ENCODE measurements at places on chromosomes 2 and 18.

DNA sequence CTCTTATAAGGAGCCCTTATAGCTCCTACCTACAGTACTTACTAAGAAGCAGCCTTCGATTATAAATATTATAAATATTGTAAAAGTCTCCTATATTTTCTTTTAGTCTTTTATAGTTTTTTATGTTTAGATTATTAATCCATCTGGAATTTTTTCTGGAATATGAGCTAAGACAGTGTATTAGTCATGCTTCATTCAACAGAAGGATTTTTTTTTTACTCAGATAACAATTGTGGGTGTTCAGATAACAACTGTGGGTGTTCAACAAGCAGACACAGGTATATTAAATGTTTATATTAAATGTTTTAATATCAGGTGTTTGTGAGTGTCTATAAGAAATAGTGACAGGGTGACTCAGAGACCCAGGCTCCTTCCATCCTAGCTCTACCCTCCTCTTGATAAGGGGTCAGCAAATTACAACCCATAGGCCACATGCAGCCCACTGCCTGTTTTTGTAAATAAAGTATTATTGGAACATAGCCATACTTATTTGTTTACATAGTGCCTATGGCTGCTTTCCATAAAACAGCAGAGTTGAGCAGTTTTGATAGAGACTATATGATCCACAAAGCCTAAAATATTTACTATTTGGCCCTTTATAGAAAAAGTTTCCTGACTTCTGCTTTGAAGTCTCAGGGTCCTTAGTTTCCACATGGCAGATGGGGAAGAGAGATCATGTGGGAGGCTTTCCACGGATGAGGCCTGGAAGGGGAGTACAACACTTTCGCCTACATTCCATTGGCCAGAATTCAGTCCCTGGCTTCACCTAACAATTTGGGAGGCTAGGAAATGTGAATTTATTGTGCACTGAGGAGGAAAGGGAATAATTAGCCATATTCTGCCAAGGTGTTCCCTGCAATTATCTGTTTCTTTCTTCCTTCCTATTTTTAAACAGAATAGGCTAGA lies 4.3 kb upstream of the SPATS2L start:
- no peak for DNase-seq

- no peak for DNase-seq
Observed at GRCh38 chr18:27724362-27724761, 452.6 kb downstream of the CDH2 start.

DNA sequence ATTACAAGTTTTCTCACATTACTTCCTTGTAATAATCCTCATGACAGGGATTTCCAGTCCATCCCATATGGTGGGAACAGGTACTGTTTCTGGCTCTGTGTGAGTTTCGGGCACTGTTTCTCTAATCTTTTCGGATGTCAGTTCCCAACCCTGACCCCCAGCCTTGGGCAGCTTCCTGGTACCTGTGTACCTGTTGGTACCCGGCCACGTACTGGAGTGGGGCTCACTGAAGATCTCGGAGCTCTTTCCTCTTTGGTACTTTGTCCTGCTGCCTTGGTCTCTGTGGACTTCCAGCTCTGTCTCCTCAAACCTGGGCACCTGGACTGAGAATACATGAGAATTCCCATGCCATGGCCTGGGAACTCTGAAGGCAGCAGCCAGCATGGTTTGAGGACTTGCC lies 36.8 kb downstream of the GRHL1 start:
- DNase-seq = no peak

DNA sequence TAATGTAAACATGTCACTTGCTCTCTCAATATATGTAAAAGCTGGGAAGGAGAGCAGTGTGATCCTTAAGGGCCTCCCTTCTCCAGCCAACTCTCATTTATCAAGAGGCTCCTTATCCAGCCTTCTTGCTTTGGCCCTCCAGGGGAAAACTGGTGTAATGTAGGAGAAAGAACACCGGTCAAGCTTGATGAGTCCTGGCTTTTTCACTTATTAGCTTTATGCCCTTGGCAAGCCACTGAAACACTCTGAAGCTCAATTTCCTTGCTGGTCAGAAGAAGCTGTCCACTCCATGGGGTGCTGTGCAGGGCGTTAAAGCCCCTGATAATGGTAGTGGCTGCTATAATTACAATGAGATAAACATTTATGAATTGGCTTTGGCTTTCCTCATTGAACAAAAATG lies 251.2 kb upstream of the RBBP8 start:
- DNase-seq = no peak

DNA sequence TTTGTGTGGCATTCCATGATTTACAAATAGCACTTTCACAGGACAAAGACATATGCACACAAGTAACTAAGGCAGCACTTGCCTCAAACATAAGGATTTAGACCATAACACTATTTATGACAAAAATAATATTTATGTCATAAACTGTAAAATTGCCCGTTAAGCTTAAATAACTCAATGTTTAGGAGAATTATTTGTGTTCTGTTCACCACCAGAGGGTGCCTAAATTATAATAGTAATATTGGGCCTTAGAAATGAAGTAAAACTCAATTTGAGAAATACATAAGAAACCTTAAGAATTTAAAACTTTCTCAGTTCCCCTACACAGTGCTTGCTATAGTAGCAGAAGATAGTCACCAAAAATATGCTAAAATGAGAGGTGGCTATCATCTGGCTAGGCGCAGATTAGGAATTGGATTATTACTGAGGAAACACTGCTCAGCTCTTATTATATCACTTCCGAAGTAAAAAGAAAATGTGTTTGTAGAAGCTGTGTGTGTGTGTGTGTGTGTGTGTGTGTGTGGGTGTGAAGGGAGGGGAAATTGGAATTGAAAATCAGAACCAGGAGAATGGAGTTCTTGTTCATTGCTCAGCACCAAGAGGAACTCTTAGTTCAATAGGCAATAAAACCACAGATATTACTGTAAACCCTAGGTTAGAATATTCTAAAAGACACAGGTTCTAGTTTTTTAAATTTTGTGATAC lies 4.9 kb upstream of the CHN1 start:
- DNase-seq = no peak

DNA sequence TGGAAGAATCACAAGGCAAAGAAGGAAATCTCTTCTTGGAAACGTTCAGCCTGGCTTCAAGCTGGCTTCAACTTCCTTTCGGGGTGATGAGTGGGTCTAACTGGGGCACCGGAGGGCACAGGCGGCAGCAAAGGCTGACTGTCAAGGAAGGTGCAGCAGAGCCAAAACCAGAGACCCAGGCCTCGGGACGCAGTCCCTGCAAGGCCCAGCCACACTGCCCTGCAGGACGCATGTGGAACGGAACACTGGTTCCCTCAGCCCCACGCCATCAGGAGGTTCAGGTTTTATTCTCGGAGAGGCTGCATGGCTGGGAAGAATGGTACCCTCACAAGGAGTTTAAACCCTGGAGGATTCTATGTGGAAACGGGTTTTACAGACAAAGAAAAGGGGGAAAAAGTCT lies 165.5 kb downstream of the HDAC4 start:
- no peak for DNase-seq

GRCh38 chr2:176613323-176613987 lies 344.2 kb downstream of the MTX2 start:
- DNase-seq = no peak

DNA sequence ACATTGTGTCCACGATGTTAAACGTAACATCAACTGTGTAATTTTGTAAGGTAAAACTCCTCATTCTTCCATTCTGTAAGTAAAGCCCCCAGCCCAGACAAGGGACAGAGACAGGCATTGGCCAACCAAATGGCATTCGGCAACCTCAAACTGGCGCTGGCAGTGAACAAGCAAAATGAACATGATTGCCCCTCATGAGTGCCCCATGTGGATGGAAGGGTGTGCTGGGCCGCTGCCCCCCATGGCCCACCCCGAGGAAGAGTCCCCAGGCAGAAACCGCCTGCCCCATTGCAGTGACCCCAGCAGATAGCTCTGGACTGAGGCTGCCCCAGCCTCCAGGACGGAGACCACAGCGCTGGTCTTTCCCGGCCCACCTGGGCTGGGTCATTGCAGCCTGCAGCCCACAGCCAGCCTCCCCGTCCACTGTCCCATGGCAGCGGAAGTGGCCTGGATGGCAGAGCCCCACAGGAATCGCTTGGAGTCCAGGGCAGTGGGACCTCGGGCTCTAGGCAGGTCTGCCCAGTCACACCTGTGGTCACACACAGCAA lies 220.2 kb downstream of the HDAC4 start:
- no peak for DNase-seq

GRCh38 chr2:7071916-7072556 lies 154.8 kb downstream of the RNF144A start:
- DNase-seq = no peak

Data from B cell (primary cell).